ENCODE measurements at places on chromosomes 13 and 19. TPM values are rescaled to one million over a fixed set of nuclear protein-coding genes. Genes with fewer than 3 reads are reported as not detected.
A peak's percentile ranks its signal among the peaks of the same experiment; 100 is the strongest.

DNA sequence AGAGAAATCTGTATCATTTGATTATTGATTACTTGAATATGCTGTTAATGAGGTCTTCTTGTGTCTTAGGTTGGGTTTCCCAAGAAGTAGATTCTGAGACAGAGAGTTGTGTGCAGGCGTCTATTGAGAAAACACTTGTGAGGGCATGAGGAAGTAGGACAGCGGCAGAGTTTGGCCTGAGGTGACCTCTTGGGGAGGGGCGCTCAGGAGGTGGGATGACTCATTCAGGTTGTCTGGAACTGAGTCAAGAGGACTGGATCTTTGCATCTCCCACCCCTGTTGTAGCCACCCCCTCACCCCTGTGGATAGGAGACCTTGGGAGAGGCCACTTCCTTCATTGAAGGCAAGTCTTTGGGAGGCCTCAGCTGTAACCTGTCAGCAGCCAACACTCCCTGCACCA, 35.2 kb upstream of the WDFY2 start:
- DNase-seq = no peak

- DNase-seq = no peak
Observed at GRCh38 chr19:2747349-2747748, 7.5 kb upstream of the SLC39A3 start.

DNA sequence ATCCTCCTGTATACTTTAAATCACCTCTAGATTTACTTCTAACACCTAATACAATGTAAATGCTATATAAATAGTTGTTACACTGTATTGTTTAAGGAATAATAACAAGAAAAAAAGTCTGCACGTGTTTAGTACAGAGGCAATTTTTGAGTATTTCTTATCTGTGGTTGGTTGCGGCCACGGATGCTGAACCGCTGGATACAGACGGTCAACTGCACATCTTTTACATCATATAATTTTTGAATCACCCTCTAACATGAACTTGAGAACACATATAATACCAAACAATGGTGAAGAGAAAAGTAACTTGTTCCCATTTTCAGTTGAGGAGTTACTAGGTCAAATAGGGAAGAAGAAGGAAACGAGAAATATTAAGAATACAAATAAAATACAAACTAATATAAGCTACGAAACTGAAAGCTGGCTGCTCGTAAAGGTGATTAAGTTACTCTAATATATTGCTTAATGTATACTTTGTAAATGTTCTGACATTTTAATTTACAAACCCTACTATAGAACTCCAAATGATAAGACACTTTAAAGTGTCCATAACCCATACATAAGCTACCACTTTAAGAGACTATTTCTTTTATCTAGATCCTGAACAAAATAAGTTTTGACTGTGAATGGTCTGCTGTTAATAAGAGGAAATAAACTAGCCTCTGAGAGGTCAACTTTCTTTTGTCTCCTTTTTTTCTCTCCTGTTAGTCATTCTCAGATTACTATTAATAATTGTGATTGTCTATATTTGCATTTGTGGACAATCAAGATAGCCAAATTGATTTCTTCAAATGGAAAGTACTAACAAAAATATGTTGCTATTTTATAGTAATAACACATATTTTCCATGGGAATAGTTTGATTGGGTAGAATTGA, 457.4 kb downstream of the DIAPH3 start:
- DNase-seq = no peak

- DNase-seq = no peak
Observed at GRCh38 chr13:30934381-30934780, 1.9 kb downstream of the TEX26 start.

- no peak for DNase-seq
Observed at GRCh38 chr13:46490129-46490528, 62.8 kb upstream of the LRCH1 start.

- no peak for DNase-seq
Observed at GRCh38 chr13:30832845-30833332, 73.2 kb upstream of the MEDAG start.

- DNase-seq = no peak
Observed at GRCh38 chr13:59721926-59722910, 441.5 kb downstream of the DIAPH3 start.

DNA sequence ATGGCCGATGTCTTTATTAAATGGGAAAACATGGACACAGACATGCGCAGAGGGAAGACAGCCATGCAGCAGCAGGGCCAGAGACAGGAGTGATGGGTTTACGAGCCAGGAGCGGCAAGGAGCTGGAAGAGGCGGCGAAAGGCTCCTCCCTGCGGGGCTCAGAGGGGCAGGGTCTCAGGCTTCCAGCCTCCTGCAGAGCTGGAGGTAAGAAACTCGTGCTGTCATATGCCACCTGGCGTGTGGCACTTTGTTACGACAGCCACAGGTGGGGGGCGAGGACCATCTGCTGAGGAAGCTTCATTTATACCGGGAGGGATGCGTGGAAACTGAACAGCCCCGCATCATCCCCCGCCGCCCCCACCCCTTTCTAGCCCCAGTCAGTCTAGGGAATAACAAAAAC, 52.0 kb upstream of the SPACA7 start:
- no peak for DNase-seq

DNA sequence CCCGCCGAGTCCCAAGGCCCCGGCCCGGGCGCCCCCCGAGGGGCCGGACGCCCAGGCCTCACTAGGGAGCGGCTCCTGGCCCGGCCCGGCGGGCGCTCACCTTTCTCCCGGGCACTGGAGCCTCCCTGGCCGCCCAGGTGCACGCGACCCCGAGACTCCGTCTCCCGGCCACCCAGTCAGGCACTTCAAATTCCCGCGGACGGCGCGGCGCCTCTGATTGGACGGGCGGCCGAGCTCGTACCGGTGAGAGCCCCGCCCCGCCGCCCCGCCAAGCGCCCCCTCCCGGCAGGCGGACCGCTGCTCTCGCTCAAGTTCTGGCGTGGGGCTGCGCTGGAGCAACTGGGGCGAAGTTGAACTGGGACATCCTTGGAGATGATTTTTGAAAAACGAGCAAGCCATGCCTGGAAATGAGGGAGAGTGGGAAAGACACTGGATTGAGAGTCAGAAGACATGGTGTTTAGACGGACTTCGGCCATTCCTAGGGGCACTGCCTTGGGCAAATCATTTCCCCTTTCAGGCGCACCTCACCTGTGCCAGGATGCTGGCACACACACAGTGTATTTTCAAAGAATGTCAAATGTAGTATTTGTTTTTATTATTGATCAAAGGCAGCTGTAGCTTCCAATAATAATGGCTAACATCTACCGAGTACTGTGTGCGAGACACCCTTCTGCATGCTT, 485.3 kb downstream of the UQCRFS1 start:
- peak; percentile 44 for DNase-seq

DNA sequence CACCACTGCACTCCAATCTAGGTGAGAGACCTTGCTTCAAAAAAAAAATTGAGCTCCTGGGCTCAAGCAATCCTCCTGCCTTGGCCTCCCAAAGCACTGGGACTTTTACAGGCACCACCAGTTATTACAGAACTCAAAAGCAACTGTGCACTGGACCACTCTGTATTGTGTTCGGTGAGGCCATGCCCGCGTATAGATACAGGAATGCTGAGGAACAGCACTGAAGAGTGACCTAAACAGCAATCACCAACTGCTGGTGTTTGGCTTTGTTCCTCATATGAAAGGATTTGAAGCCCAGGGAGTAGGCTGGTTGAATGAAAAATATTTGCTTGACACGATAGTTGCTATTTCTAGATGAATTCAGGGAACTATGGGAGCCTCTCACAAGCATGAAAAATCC, 29.5 kb downstream of the SLC25A30 start:
- DNase-seq = no peak

GRCh38 chr19:19057317-19057716, 6.5 kb upstream of the SLC25A42 start:
- no peak for DNase-seq

- DNase-seq = no peak
Observed at GRCh38 chr13:100604918-100605710, 16.5 kb upstream of the GGACT start.

- peak; percentile 58 for DNase-seq
Observed at GRCh38 chr13:91133941-91134802, 213.3 kb upstream of the MIR17HG start.

- DNase-seq = no peak
Observed at GRCh38 chr19:33878030-33878544, 81.4 kb downstream of the KCTD15 start.

- DNase-seq = no peak
Observed at GRCh38 chr19:44818466-44819031, 9.6 kb downstream of the BCAM start.

DNA sequence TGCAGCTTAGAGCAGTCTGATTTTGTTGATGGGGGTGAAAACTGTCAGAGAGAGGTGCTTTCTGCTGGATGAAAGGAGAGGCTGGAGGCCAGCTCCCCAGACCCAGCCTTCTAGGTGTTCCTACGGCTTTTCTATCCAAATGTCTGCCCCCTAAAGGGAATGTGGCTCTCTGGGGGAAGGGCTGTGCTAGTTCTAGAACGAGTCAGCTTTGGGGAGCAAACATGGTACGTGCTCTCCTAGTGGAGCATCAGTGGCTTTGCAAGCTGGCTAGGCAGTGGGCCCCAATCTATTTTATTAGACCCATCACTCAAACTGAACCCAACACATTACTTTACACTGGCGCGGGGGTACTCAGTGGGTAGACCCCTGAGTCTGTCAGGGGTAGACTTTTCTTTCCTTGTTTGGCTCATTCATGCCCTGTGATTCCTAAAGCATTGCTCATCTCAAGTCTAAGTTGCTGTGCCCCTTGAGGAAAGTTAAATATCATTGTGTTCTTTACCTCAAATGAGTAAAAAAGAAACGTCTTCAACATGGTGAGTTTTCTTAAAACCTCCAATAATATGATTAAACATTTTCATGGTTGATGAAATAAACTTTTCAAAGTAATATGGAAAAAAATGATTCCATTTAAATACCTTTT, 254.9 kb downstream of the DLEU7 start:
- no peak for DNase-seq

DNA sequence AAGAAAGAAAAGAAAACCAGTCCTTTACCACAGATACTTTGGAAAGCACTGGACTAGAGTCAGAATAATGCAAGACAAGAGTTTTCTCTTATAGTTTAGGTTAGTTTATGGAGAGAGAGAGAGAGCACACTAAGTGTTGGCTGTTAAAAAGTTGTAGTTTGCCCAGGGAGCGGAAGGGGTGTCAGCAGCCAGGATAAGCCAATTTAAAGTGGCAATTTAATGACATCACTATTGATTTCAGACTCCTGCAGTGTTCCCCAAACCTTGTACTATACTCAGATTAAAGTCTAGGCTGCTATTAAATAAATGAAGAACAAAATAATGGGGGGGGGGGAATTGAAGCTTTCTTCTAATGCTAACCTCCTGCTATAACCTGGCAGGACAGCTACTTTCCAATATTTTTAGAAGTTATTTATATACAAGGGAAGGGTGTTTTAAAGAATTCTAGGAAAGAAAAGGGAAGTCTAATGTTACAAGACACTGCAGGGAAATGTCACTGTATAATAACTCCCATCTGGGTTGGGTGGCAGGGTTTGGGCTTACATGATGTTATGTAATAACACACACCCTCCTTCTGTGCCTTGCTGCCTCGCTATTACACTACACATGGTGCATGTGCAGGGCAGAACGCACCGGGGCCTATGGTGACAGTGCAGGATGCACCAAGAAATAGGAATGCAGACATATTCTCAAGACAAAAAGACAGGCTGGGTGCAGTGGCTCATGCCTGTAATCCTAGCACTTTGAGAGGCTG, 19.9 kb downstream of the TPT1 start:
- no peak for DNase-seq

DNA sequence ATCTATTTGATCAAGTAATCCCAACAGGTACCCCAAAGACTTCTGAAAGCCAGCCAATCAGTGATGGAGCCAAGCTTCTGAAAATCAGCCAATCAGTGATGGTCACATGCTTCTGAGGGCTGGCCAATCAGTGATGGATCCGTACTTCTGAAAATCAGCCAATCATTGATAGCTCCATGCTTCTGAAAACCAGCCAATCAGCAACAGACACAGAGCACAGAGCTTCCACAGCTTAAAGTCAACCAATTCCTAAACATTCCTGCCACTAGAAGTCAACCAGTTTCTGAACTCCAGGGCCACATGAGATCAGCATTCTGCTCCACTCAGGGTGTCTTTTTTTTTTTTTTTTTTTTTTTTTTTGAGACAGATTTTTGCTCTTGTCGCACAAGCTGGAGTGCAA, 8.2 kb upstream of the HSD17B14 start:
- no peak for DNase-seq

- peak; percentile 22 for DNase-seq
Observed at GRCh38 chr19:33429891-33430673, 56.6 kb downstream of the CEBPG start.

DNA sequence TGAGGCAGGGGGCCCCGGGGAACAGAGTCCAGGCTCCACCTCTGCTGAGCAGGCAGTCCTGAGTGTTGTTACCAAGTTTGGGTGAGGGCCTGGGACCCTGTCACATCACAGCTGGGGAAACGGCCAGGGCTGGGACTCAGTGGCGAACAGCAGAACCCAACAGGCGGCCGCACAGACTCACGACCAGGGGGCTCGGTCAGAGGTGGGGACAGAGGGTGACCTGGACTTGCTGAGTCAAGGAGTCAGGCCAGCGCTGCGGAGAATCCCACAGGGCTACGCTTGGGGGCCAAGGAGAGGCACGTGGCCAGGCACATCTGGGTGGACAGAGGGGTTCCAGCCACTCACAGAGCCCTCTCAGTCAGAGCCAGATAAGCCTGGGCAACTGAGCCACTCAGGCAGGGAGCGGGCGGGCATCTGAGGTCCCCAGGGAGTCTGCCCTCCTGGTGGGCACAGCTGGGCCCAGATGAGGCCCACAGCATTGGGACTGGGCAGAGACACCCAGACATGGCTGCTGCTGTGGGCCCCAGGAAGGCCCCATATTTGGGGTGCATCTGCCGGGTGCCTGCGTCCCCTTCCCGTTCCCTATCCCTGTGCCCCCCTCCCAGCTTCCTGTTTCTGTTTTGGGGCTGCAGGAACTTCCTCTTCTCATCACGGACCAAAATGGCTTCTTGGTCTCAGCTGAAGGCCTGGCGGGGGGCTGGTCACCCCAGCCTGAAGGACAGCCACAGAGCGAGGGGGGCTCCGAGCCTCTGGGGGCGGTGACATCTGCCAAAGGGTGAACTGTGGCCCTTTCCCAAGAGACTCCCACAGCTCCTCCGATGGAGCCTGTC, 34.0 kb downstream of the CEBPA start:
- DNase-seq = no peak

GRCh38 chr19:5536337-5536894, 31.3 kb downstream of the TINCR start:
- no peak for DNase-seq

- no peak for DNase-seq
Observed at GRCh38 chr19:44943801-44944249, 1.8 kb downstream of the APOC4 start.

- DNase-seq = no peak
Observed at GRCh38 chr13:50711996-50712395, 131.5 kb downstream of the DLEU7 start.

- DNase-seq = no peak
Observed at GRCh38 chr13:37616131-37616530, 17.6 kb upstream of the POSTN start.

DNA sequence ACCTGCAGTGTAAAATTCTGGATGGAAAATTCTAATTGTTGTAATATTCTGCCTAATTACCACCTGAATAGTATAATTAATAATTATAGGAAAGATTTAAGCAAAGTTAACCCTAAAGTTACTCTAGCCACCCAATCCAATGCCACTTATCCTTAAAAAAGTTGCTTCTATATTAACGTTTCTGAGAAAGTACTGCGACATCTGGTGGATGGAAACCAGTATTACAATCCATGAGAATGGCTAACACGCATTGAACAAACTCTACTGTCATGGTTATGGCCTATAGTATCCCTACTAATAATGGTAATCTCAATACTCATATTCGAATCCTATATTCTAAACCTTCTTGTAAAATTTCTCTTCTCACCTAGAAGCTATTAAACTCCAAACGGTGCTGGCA, 1551.8 kb downstream of the SLITRK1 start:
- no peak for DNase-seq

Gene FFAR1
- 0.30 TPM for total RNA-seq

Gene SIX5
- 3.1 TPM for total RNA-seq

Data from natural killer cell (primary cell).